ENCODE measurements at places on chromosomes 13 and 19. TPM values are rescaled to one million over a fixed set of nuclear protein-coding genes. Genes with fewer than 3 reads are reported as not detected.

- DNase-seq = peak; percentile 80
Observed at GRCh38 chr19:13840305-13841085, 36.4 kb upstream of the NANOS3 start.

DNA sequence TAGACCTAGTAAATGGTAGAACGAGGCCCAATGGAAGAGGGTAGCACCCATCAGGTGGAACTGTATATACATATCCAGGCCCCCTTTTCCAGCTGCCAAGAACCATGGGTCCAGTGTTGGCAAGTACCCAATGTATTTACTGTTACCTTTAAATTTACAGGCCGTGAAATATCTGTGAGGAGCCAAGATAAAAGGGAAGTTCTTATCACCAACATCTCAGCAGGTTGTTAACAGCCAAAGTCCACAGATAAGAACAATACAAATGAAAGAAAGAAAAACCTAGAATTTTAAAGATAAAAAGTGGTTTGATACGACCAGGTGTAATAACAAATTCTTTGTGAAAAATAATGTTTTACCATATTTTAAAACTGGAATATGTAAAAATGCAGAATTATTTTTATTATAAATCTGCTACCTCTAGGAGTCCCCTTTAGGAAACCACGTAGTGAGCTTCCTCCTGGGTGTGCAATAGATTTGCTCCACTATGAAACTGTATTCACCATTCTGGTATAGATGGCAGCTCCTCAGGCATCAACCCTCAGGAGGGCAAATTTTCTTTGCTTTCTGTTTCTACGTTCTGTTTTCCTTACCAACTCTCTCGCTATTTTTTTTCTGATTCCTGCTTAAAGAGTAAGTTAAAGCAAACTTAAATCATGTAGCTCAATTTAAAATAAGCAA is 292.2 kb upstream of the SLC10A2 start:
- no peak for DNase-seq

DNA sequence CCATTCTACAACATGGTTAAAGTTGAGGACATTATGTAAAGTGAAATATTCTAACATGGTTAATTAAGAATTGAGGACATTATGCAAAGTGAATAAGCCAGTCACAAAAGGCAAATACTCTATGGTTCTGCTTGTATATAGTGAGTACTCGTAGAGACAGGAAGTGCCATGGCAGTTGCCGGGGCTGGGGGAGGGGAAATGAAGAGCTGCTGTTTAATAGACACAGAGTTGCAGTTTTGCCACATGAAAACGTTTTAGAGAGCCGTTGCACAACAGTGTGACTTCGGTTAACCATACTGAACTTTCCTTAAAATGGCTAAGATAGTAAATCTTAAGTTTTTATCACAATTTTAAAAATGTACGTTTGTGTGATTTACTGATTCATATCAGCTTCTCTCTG is 176.9 kb downstream of the SHISA2 start:
- no peak for DNase-seq

The AMER2 gene
- not detected for total RNA-seq

The ATCAY gene
- total RNA-seq = not detected
